Stimulated activated CD8-positive, alpha-beta memory T cell treated with anti-CD3 and anti-CD28 coated beads, Interleukin-2, amount 100 ng/mL, for 48 hours (primary cell): ENCODE measurements at places on chromosomes 11 and 22.

GRCh38 chr11:83725269-83725560 is 439.0 kb upstream of the CCDC90B start:
- DNase-seq, result no peak

DNA sequence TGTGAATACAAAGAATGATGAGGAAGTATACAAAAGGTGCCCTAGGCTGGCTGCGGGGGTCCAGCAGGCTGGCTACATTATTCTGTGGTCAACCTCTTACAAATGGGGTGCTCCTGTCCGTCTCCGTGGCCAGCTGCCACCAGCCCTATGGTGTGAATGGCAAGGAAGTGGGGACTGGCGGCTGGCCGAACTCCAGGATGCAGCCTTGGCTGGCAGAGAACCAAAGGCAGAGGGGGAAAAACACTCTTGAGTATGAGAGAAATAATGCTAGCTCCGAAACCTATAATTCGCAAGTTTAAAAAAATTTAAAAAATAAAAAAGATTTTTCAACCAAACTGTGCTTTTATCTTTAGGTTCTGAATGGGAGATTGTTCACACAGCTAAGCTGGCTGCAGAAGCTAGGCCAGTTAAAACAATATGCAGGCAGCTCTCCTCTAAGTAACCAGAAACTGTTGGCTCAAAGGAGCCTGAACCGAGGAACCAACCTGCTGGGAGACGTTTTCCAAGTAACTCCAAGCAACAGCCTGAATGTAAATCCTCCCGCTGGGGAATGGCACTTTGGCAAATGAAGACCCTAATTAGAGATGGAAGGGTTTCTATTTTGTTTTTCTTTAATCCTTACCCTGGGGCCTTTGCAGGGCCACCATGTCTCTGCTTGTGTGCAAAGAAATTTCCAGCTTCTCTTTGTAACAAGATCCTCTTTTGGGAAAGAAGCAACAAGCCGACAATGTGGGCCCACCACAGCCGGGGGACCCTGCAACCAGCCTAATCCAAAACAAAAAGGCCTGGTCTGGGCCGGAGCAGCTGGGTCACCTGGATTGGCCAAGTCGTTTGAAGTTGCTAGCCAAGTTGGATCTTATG is 50.2 kb downstream of the C22orf31 start:
- DNase-seq, result no peak

DNA sequence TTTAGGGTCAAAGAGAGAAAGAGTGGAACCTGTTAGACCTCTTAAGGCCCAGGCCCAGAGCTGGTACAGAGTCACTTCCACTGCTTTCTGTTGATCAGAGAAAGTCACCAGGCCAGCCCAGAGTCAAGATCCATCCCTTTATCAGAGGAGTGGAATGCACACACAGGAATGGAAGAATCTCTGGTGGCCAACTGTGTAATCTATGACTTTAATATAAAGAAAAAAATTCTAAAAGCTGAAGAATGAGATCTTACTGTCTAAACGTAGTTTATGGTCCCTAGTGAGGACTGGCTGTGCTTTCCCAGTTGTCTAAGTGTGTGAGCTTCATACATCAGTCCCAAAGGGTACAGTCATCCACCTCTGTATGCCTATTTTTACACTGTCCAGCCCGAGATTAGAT is 51.0 kb downstream of the PPFIBP2 start:
- no peak for DNase-seq

DNA sequence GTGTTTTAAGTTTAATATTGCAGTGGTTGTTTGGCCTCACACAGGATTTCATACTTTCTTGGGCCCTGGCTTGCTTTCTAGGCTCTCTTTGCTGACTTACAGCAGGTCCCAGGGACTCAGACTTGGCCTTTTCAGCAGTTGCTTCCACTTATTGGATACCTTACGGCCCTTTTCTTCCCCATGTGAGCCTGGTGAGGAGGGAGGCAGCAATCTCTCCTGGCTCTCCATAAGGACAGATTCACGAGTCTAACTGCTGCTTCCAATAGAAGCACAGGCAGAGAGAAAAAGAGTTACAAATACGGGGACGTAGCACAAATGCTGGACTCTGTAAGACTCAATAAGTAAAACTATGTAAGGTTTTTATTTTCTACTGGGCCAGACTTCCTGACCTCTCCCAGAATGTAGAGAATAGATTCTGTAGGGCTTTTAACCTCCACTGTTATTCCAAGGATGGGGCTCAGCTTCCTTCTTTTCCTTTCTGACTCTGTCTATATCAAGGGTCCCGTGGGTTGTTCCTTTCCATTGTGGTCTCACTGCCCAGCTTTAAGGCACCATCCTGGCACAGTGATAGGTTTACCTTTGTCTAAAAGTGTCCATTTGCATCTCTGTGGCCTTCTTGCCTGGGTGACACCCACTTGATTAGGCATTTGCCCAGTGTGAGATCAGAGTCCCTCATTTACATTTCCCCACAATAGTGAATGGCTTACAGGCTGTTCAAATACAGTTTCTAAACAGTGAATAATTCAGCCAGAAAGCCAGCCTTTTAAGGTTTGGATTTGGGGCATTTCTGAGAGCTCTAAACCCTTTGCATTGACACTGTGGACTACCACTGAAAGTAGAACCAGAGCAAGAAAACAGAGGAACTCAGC is 92.8 kb downstream of the RASSF10 start:
- DNase-seq, result no peak

- DNase-seq, result no peak
These were observed 29.9 kb downstream of the MUC2 start for GRCh38 chr11:1104411-1105182.

DNA sequence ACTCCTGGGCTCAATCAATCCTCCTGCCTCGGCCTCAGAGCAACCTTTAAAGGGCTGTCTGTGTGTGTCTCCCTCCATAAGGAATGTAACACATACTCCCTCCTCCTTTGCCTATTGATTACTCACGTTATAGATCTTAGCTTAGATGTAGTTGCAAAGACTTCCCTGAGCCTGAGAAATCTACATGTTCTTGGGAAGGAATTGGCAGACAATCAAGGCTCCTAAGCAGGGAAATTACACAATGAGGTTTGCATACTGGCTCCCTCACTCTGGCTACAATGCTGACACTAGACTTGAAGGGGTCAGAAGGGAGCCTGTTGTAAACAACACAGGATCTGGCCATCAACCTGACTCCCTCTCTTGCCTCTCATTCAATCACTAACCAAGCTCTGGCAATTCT is 5.2 kb upstream of the OLFML1 start:
- no peak for DNase-seq

- no peak for DNase-seq
These were observed 1.5 kb downstream of the TUB start for GRCh38 chr11:8082391-8083087.

DNA sequence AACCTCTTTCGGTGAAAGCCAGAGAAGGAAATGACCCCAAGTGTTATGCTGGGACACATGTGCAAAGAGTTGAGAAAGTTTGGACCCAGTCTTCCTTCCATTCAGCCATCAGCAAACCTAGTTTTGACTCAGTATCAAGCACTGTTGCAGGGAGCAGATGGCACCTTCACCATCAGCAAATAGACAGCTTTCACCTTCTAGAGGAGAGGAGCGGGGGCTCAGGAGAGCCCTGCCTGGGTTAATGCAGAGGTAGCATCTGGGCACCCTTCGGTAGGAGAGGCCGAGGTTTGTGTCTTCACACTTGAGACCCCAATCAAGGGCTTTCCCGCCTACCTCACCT is 16.2 kb upstream of the MFRP start:
- DNase-seq, result no peak

DNA sequence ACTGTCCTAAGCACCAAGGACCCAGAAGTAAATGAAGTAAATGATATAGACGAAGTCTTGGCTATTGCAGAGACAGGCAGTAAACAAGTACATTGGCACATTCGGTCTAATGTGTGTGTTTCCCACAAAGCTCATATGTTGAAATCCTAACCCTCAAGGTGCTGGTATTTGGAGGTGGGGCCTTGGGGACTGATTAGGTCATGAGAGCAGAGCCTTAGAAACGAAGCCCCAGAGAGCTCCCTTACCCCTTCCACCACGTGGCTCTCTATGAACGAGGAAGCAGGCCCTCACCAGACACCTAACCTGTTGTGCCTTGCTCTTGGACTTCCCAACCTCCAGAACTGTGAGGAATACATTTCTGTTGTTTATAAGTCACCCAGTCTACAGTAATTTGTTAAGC is 14.9 kb downstream of the CLMP start:
- no peak for DNase-seq

DNA sequence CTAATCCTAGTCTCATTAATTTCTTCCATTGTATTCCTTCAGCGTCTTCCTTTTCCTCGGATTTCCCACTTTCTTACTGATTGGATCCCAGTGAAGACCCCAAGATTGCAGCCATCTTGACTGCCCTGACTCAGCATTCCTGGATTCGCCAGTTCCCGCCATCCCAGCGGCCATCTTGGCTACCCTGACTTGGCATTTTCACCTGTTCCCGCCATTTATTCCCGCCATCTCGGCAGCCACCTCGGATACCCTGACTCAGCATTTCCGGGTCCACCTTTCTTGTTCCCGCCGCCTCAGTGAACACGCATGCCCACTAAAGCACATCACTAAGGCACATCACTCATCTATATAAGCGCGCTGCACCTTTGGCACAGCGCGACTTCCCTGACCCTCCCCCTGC is 13.8 kb upstream of the OR56A3 start:
- no peak for DNase-seq

- DNase-seq, result no peak
These were observed 35.2 kb upstream of the CCDC89 start for GRCh38 chr11:85721191-85721590.

- no peak for DNase-seq
These were observed 1489.5 kb downstream of the BRD1 start for GRCh38 chr22:48337957-48338792.

DNA sequence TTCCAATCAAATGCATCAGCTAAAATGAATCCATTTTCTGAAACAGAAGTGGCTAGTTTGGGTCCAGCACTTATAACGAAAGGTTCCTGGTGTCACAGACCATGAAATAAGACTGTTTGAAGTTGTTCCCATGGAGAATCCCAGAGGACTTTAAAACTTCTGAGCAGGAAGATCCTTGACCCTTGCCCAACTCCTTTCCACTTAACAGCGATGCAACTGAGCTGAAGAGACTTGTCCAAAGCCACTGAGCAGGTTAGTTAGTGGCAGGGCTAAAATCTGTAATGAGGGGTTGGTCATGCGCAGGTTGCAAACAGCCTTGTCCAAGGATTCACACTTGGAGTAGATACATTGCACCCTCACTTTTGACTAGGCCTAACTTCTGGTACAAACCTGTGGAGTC is 1.3 kb downstream of the RAB38 start:
- no peak for DNase-seq

DNA sequence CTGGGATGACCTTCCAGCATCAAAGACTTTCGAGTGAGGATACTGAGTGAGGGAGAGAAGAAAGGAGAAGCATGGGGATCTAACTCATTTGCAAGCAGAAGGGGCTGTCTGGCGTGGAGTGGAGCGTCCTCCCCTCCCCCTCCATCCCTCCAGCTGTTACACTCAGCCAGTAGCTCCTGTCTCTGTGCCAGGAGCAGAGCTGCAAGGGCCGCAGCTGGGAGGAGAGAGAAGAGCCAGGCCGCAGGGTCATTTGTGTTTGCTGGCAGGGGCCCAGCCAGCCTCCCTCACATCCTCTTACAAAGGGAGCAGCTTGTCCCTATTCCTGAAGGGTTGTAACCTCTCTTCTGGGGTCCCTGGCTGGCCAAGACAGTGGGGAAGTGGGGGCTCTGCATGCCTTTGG is 57.9 kb downstream of the NECTIN1 start:
- no peak for DNase-seq

DNA sequence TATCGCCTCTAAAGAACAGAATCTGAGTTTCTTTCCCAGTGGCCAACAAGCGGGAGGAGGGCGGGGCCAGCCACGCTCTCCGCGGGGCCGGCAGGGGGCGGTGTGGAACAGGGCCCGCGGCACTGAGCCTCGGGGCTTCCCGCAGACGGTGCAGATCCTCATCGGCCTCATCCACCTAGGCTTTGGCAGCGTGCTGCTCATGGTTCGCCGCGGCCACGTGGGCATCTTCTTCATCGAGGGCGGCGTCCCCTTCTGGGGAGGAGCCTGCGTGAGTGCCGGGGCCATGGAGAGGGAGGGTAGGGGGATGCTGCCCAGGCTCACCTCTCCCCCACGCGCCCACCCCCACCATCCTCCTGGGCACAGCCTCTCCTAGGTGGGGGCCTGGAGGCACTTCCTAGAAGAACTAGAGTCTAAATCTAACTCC is 10.7 kb downstream of the MS4A15 start:
- peak; percentile 14 for DNase-seq

GRCh38 chr11:64675450-64676260 is 47.3 kb downstream of the NRXN2 start:
- no peak for DNase-seq

GRCh38 chr22:26975865-26976264 is 318.5 kb downstream of the MIAT start:
- DNase-seq, result no peak

GRCh38 chr11:19536131-19536530 is 176.5 kb upstream of the NAV2 start:
- no peak for DNase-seq

- no peak for DNase-seq
These were observed 11.3 kb downstream of the OSBP2 start for GRCh38 chr22:30705710-30706651.

- DNase-seq, result no peak
These were observed 16.8 kb downstream of the EXT2 start for GRCh38 chr11:44112091-44112821.

DNA sequence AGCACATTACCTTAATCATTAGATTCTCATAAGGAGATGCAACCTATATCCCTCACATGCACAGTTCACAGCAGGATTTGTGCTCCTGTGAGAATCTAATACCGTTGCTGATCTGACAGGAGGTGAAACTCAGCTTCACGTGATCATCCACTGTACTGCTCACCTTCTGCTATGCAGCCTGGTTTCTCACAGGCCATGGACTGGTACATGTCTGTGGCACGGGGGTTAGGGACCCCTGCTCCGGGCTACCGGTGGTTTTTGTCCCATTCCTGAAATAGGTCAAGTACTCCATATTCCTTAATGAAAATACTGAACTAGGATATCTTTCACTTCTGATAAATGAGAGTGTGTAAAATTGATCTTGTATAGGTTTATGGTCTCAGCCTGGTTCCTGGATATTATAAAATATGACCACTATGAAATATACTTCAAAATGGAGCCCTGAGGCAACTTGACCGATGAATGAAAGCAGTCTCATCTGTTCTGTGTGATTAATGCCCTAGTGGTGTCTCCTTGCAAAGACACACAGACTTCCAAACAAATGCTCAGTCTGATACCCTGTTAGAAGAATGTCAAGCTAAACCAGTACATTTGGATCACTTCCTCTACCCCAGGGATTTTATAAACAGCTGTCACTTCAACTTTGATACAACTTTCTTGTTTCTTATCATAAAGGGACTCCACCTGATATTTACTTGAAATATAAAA is 492.9 kb upstream of the ANO3 start:
- no peak for DNase-seq

DNA sequence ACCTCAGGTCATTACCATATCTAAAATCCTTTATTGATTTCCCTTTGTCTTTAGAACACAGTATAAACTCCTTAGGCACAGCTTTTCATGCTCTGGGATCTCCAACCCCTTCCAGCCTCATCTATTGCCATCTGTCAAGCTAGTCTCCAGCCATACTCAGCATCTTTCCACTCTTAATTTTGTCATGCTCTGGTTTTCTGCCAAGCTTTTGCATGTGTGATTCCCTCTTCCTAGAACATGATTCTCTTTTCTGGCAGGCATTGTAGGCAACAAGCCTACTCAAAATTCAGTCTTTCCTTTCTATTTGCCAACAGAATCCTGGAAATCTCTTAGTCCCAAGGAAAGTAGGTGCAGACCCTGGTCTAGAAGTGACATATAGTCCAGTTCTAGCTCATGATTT is 35.5 kb upstream of the SLC6A5 start:
- no peak for DNase-seq

GRCh38 chr22:45994491-45995404 is 17.8 kb upstream of the WNT7B start:
- DNase-seq, result peak; percentile 65

GRCh38 chr22:16966251-16966650 is 41.8 kb downstream of the GAB4 start:
- no peak for DNase-seq
